ENCODE measurements at places on chromosomes 13 and 19.

DNA sequence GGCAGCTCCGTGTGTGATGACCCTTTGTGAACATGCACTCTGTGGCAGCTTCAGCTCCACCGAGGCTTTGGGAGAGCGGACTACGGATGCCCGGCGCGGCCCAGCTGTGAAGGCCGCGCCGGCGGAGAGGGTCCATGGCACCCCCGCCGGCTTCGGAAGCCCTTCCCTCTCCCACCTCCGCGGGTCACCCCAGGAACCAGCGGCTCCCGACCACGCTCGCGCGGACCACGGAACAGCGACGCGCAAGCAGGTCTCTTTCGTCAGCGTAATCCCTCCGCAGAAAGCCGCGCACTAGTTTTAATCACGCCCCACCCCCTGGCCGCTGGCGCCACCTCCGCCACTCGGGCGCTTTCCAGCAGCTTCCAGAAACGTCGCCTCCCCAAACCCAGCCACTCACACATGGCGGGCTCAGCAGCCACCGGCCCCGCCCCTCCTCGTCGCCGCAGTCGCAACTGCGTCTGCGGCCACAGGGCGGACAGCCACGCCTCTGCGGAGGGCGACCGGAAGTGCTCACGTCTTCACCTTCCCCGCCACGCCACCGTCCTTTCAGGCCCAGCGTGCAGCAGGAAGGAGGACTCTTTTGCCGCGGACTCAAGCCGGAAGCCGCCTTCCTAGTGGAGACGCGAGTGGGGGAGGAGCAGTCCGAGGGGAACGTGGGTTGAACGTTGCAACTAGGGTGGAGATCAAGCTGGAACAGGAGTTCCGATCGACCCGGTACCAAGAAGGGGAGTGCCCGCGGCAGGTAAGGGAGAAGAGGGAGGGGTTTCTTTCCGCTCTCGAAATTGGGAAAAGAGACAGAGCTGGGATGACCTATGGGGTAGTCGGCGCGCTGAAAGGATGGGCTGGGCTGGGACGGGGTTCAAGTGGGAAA is at the start of gene USPL1:
Gene USPL1 (plus strand): TSS at position 606 of the 871 bp plus-strand sequence. CDS start 3,221 bp downstream, outside the sequence.
- DNase-seq: peak; percentile 99

- no peak for DNase-seq
Observed at GRCh38 chr13:100440751-100441425, 147.7 kb downstream of the GGACT start.

- DNase-seq: no peak
Observed at GRCh38 chr19:4877753-4878490, 10.5 kb upstream of the PLIN3 start.

DNA sequence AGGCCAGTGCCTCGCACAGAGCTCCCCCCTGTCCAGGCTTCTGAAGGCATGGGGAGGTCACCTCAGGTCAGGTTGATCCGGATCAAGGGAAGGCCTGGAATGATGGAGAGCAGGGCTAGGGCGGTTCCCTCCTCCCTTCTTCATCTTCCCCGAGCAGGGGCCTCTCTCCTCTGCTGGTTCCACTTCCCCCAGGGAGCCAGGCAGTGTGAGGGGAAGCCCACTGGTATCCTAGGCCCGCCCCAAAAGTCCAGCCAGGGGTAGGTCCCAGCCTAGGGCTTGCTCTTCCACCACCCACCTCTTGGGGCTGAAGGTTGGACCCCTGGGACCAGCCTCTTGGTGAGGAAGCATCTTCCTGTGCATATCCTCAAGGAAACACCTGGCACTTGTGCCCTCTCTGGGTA is 16.4 kb upstream of the PRR19 start:
- no peak for DNase-seq

DNA sequence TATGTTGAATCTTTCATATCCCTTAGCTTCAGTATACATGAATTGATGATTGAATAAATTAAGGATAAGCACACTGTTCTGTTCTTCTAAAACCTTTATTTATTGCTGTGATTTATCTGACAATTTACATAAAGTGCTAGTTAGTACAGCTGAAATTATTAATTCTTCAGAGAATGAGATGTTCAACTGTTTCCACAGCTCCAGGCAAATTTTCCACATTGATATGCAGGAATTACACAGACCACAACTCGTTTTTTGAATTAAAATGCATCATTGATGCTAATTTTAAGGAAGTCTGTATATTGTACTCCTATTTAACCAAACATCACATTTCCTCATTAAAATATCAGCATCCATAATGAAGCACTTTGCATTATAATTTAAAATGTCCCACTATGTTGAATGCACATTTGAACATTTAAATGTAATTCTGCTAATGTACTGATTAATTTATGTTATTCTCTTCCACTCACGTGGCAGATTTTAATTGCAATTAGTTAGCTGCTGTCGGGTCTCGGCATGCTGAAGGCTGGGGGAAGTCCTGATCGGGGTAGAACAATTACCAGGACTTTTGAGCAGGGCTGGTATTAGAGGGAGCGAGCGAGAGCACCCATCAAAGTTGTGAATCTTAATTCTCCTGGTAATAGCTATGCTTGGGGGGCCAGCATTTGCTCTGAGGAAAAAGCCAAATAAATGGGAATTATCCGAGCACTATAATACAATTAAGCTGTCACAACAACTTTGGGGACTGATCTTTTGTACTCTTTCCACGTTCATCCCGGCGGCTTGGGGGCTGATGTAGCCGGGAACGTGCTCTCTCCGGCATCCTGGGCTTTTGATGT is 136.7 kb upstream of the TMTC4 start:
- DNase-seq: no peak
